ENCODE measurements at places on chromosomes 2 and 18.

DNA sequence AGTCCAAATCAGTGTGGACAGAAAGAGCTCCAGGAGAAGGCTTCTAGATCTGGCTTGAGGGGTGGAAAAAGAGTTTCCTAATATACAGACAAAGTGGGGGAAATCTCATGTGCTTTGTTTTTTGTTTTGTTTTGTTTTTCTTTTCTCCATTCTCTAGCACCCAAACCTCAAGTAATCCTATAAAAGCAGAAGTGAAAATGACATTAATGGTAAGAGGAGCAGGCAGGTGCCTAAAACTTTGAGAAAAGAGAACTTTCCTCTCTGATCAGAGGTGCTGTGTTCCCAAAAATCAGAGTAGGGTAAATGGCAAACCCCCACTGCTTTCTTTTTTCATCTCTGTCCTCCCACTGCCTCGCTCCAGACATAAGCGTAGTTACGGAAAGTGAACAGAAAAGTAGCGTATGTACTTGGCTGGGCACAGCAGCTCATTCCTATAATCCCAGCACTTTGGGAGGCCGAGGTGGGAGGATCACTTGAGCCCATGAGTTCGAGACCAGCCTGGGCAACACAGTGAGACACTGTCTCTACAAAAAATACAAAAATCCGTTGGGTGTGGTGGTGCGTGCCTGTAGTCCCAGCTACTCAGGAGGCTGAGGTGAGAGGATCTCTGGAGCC lies 77.8 kb downstream of the FAM161A start:
- no peak for DNase-seq

DNA sequence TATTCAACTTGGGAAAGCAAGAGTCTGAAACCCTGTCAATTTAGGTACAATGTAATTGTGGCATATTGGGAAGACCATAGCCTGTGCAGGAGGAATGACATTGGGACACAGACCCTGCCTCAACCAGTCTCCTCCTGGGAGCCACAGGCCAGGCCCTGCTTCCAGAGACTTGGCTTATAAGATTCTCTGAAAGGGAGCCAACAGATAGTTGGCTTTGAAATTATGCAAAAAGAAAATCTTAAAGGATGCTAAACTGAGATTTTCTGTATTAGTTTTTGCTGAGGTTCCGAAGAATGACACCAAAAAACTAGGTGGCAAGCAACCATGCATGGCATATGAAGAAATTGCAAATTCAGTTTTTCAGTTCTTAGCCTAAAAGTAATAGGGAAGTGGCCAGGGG lies 76.4 kb upstream of the CYRIA start:
- no peak for DNase-seq

GRCh38 chr2:192090911-192091310 lies 103.8 kb downstream of the TMEFF2 start:
- DNase-seq = no peak

- no peak for DNase-seq
Observed at GRCh38 chr2:152846697-152847470, 128.5 kb downstream of the ARL6IP6 start.

DNA sequence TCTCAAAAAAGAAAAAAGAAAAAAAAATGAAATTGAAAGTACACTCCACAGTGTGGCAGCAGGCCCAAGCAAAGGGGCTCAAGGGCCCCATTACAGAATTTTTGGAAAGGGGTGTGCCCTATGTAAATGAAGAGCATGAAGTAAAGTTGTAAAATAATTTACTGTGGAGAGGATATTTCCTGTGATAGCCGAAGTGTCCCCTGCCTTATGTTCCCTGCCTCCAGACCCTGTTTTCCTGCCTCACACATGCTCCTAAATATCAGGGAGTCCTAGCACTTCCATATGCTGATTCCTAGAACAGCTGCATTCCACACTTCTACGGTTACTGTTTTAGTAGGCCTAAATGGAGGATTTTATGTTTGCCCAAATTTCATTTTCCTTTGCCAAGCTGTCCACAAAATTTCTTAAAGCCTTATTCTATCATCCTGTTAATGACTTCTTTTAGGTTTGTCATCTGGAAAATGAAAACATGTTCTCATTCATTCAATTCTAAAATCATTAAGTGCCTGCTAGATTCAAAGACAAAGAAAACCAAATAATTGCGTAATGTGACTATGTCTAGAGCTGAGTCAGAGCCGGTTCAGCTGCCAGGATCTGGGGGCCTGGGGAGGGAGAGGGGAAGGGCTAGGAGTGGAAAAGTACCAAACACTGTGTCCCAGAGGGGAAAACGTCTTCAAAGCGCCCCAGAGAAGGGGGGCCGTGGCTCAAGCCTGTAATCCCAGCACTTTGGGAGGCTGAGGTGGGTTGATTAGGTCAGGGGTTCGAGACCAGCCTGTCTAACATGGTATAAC lies 25.9 kb upstream of the IMPA2 start:
- DNase-seq = peak; percentile 70

- DNase-seq = no peak
Observed at GRCh38 chr18:76458522-76459311, 36.3 kb downstream of the ZNF516 start.

GRCh38 chr2:34266908-34267697 lies 668.0 kb upstream of the FAM98A start:
- no peak for DNase-seq

- DNase-seq = no peak
Observed at GRCh38 chr2:11348209-11348749, 3.8 kb upstream of the ROCK2 start.
